NCI-H82 (cell line): ENCODE measurements at places on chromosomes 2 and 18.

- DNase-seq = peak; percentile 94
Measured at GRCh38 chr18:31610286-31611205, 18.9 kb downstream of the TTR start.

DNA sequence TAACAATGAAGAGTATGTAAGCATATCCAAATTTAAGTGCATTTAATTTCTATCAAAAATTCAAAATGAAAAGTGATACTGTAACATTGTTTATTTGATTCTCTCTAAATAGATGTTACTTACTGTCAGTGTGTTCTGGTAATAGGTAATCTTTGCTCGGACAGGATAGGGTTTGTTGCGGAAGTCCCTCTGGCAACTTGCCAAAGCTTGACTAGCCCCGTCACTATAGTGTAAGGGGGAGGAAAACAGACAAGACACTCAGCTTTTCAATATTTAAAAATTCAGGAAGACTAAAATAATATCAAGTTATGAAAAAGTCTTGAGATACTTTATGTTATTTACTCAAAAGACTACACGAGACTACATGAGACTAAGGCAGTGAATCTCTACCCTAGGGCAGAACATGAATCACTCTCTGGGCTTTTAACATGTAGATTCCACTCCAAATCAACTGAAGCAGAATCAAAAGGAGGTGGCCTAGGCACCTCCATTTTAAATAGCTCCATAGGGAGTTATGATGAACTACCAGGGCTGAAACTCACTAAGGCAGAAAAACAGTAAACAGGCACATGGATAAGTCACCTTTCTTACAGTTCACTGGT is 5.9 kb downstream of the LMAN1 start:
- peak; percentile 2 for DNase-seq

DNA sequence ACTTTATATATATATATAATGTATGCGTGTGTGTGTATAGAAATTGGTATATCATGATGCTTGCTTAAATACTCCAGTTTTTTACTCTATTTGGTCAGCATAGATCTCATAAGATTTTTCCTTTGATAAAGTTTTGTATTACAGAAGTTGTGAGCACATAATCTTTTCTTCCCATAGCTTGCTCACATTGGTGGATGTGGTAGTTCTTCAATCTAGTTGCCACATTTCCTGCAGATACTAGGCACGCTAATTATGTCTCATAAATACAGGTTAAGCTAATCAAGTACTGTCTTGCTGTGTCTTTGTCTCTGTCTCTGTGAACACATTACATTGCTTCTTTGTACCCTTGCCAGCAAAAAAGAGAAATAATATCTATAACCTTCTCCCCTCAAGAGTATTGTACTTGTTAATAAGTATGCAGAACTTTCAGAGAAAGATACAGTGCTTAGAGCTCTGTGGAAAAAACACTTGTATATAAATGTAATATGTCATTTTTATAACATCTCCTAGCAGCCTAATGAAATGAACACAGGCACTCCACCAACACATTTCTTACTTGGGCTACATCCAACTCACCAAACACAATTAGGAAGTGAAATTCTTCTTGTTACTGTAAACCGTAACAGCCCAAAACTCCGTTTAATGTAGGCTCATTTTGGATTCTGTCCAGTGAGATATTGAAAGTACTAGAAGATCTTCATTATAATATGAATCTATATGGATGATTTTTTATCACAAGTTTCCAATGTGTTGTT is 306.7 kb upstream of the SLC8A1 start:
- no peak for DNase-seq

- no peak for DNase-seq
Measured at GRCh38 chr2:221641181-221641871, 69.2 kb upstream of the EPHA4 start.

- DNase-seq = no peak
Measured at GRCh38 chr2:3129867-3130266, 247.8 kb downstream of the EIPR1 start.

- DNase-seq = no peak
Measured at GRCh38 chr2:80490964-80491363, 186.4 kb upstream of the LRRTM1 start.

- peak; percentile 38 for DNase-seq
Measured at GRCh38 chr2:207408086-207408794, 121.5 kb upstream of the CREB1 start.

DNA sequence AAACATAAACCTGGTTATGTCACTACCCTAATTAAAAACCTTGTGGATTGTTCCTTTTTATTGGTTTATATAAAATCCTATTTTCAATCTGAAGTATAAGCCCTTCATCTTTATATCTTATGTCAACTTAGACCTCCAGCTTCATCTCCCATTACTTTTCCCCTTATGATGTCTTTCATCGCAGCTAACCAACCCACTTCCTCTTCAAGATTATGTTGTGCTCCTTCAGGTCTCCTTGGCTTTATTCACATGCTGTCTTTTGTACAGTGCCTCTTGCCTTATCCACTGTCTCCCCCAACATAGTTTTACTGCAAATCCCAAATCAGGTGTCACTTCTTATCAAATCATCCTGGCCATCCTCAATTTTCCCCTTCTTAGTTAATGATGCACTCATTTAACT is 25.9 kb downstream of the MBD5 start:
- DNase-seq = no peak

- DNase-seq = no peak
Measured at GRCh38 chr2:235597081-235597615, 103.3 kb downstream of the AGAP1 start.

DNA sequence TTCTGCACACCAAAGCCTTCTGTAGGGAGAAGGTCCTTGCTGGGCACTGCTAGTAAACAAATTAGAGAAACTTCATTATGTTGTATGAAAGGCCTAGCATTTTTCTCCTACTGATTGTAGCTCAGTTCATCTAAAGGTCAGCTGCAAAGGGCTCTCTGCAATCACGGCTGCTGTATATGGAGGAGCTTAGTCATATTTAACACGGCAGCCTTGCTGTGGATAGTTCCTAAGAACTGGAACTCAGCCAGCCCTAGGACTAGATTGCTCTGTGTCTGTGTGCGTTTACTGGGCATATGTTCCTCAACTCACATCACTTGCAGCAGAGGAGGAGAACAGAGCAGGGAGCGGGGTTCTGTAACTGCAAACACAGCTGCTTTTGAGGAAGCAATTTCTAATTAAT is 1103.9 kb upstream of the KLHL29 start:
- peak; percentile 43 for DNase-seq

- no peak for DNase-seq
Measured at GRCh38 chr2:227761740-227762476, 16.2 kb downstream of the SCYGR8 start.

- peak; percentile 43 for DNase-seq
Measured at GRCh38 chr18:53943326-53943860, 281.1 kb downstream of the MBD2 start.

DNA sequence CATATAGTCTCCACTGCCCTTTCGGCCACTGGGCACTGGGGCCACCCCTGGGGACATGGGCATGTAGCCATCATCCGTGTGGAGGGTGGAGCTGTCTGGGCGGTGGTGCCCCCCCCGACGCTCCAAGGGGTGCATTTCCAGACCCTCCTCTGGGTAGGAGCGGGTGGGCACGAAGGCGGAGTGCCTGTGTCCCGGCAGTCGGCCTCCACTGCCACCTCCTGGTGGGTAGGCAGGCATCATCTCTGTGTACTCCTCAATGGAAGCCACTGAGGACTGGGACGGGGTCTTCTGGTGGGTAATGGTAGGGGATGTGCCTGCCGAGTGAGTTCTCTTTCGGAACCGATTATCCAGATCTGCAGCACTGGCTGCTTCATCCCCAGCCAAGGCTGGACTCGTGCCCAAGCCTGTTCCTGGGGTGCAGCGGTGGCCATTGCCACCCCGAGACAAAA is 2.8 kb downstream of the IRS1 start:
- peak; percentile 24 for DNase-seq

DNA sequence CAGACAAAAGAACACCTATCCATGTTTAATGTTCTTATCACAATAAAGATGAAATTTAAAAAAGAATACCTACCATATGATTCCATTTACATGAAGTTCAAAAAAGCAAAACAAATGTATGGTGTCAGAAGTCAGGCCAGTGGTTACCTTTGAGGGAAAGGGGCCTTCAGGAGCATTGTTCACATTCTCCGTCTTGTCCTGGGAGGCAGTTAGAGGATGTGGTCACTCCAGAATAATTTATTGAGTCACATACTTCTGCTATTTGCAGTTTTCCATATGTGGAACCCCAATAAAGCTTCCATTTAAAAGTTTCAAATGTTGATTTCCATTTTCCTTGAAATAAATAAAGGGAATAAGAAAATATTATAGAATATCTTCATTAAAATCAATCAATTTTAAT is 41.6 kb upstream of the POU3F3 start:
- no peak for DNase-seq

DNA sequence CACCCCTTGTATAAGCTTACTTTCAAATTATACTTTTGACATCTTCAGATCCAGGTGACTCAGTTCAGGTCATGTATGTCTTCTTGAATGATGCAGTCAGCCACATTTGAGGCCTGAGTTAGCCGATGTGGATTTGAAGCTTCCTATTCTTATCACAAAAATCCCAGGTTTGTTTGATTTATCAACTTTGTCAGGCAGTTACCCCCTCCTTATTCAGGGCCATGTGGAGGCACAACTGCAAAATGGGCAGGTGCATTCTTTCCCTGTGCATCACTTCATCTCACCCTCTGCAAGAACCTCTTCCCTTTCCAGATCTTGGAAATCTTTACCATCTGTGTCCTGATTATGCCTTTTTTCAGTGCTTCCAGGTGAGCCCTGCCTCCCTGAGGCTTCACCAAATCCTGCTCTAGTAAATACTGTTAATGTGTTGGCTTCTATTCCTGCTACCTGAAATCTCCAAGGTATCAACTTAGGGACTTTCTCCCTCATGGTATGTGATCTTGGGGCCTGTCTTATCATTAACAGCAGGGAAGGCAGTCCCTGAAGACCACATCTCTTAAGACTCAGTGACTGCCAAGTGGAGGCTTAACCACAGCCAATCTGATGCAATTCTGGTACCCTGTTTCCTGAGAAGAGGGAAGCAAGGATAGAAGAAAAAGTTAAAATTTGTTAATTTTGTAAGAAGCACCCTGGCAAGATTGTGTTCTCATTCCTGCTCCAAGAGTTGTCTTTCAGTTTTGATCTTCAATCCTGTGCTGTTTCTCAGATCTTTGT is 9.4 kb upstream of the ARHGAP28 start:
- no peak for DNase-seq

- no peak for DNase-seq
Measured at GRCh38 chr18:62107881-62108280, 79.0 kb downstream of the PIGN start.

- DNase-seq = no peak
Measured at GRCh38 chr2:54271843-54272627, 16.0 kb upstream of the TSPYL6 start.
